Naive B cell (primary cell): ENCODE measurements at places on chromosomes 12 and 14. TPM values are rescaled to one million over a fixed set of nuclear protein-coding genes. Genes with fewer than 3 reads are reported as not detected.
A peak's percentile ranks its signal among the peaks of the same experiment; 100 is the strongest.

SLC8A3 gene
- polyA plus RNA-seq = not detected

IL23A gene
- 15.6 TPM for polyA plus RNA-seq

AQP6 gene
- polyA plus RNA-seq = not detected

- peaks cover 60% of the 10 kb centered on the region for H3K27me3 ChIP-seq
- H3K27ac ChIP-seq = no peak overlapping the region
- peaks cover 6% of the 10 kb centered on the region for H3K4me1 ChIP-seq
Observed at GRCh38 chr12:114662512-114663177, 21.3 kb downstream of the TBX3 start.

- peaks cover 35% of the 10 kb centered on the region for H3K27me3 ChIP-seq
- H3K27ac ChIP-seq = no peak within 1 kb of the TSS
- DNase-seq = no peak
- no peak within 1 kb of the TSS for H3K4me3 ChIP-seq
- H3K4me1 ChIP-seq = no peaks in the 10 kb centered on the region
- H3K36me3 ChIP-seq = no peaks in the 10 kb centered on the region
Observed at GRCh38 chr12:52813885-52814709, at the start of gene KRT4. TSS of gene KRT4 (minus strand) at chr12:52814116. CDS start at chr12:52814058, 58 bp downstream.

- H3K4me3 ChIP-seq = no peak overlapping the region
- no peaks in the 10 kb centered on the region for H3K4me1 ChIP-seq
- H3K27me3 ChIP-seq = no peaks in the 10 kb centered on the region
- no peak overlapping the region for H3K27ac ChIP-seq
Observed at GRCh38 chr12:18696971-18697602, 40.7 kb downstream of the PLCZ1 start.

DNA sequence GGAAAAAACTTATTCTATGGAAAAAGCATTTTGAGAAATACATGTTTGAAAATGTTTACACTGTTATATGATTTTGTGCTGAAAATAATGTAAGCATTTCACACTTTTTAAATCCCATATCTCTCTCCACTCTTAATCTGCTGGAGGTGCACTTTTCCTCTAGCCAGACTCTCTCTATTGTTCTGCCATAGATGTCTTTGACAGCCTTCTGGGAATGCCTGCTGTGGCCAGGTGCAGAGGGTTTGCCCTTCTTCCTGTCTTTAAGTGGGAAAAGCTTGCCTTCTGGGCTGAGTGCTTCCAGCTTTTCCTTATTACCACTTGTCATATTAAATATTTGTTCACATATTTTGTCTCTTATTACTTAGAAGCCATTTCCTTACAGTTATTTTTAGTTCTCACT, 60.1 kb upstream of the PPM1H start:
- H3K4me3 ChIP-seq = no peak overlapping the region
- no peaks in the 10 kb centered on the region for H3K36me3 ChIP-seq
- H3K27ac ChIP-seq = no peak overlapping the region
- H3K27me3 ChIP-seq = peaks cover 10% of the 10 kb centered on the region
- H3K4me1 ChIP-seq = no peaks in the 10 kb centered on the region

- peaks cover 19% of the 10 kb centered on the region for H3K36me3 ChIP-seq
- no peak overlapping the region for H3K4me3 ChIP-seq
- H3K4me1 ChIP-seq = peaks cover 35% of the 10 kb centered on the region
- H3K27me3 ChIP-seq = no peaks in the 10 kb centered on the region
- peak; percentile 35 for DNase-seq
Observed at GRCh38 chr12:56206452-56207166, 15.1 kb downstream of the RNF41 start.

DNA sequence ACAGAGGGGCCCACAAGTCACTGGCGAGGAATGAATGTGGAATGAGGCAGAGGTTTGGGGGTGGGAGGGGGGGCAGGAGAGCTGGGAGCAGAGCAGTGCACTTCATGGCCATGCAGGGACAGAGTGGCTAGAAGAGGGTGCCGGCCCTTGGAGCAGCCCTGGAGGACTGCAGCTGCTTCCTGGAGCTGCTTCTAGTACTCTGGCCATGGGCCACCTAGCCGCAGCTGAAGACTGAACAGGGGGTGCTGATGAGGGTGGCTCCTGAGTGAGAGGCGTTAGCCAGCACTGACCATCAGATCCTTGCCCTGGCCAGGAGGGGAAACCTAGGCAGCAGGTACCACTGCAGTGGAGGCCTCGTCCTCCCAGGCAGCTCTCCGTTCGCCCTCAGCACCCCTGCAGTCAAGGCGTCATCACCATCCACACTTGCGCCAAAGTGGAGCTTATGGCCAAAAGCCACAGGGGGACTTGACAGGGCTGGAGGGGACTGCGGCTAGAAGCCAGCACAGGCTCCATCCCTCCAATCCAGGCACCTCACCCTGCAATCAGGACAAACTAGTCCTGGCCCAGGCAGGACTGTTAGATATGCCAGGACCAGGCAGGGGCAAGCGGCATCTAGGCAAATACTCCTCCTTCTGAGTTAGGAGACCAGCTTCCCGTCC, 16.4 kb downstream of the OTUB2 start:
- H3K27me3 ChIP-seq = no peaks in the 10 kb centered on the region
- no peak overlapping the region for H3K4me3 ChIP-seq
- H3K36me3 ChIP-seq = no peaks in the 10 kb centered on the region
- no peak for DNase-seq

- DNase-seq = no peak
- no peaks in the 10 kb centered on the region for H3K27me3 ChIP-seq
- H3K36me3 ChIP-seq = peaks cover 32% of the 10 kb centered on the region
Observed at GRCh38 chr12:54352022-54352531, 12.2 kb downstream of the GPR84 start.

- no peaks in the 10 kb centered on the region for H3K4me1 ChIP-seq
- no peak overlapping the region for H3K27ac ChIP-seq
- no peak for DNase-seq
- H3K27me3 ChIP-seq = peaks cover 58% of the 10 kb centered on the region
- no peaks in the 10 kb centered on the region for H3K36me3 ChIP-seq
Observed at GRCh38 chr12:106879612-106880011, 76.1 kb upstream of the TMEM263 start.

- no peaks in the 10 kb centered on the region for H3K27me3 ChIP-seq
- H3K4me1 ChIP-seq = peaks cover 85% of the 10 kb centered on the region
- no peaks in the 10 kb centered on the region for H3K36me3 ChIP-seq
- DNase-seq = peak; percentile 60
Observed at GRCh38 chr12:104682790-104683279, 226.1 kb downstream of the CHST11 start.

DNA sequence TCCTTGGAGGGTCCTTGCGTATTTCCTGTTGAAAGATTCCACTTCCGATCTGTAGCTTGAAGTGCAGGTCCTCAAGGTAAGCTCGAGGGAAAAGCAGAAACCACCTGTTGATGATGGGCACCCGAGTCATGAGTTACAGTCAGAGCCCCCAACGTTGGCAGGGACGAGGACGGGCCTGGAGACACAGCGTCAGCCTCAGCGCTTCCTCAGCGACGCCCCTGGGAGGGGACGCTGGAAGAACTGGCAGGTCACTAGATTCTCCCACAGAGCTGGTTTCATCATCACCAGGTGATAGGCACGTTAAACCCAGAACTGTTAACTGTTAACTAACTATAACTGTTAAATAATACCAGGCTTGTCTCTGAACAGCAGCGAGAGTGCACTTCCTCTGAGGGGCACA, 101.8 kb downstream of the TNFAIP2 start:
- no peak overlapping the region for H3K4me3 ChIP-seq
- H3K27me3 ChIP-seq = peaks cover 20% of the 10 kb centered on the region
- no peak for DNase-seq

GRCh38 chr14:103418481-103418818, 33.2 kb downstream of the MARK3 start:
- H3K36me3 ChIP-seq = peaks cover 5% of the 10 kb centered on the region
- no peak overlapping the region for H3K4me3 ChIP-seq
- no peak for DNase-seq
- H3K27me3 ChIP-seq = no peaks in the 10 kb centered on the region
- peaks cover 33% of the 10 kb centered on the region for H3K4me1 ChIP-seq
